Right cardiac atrium (tissue), 5 donors: ENCODE measurements at places on chromosomes 4 and X. TPM values are rescaled to one million over a fixed set of nuclear protein-coding genes. Genes with fewer than 3 reads are reported as not detected.

- DNase-seq: no peak
Measured at GRCh38 chrX:28022371-28022770, 41.1 kb upstream of the DCAF8L1 start.

DNA sequence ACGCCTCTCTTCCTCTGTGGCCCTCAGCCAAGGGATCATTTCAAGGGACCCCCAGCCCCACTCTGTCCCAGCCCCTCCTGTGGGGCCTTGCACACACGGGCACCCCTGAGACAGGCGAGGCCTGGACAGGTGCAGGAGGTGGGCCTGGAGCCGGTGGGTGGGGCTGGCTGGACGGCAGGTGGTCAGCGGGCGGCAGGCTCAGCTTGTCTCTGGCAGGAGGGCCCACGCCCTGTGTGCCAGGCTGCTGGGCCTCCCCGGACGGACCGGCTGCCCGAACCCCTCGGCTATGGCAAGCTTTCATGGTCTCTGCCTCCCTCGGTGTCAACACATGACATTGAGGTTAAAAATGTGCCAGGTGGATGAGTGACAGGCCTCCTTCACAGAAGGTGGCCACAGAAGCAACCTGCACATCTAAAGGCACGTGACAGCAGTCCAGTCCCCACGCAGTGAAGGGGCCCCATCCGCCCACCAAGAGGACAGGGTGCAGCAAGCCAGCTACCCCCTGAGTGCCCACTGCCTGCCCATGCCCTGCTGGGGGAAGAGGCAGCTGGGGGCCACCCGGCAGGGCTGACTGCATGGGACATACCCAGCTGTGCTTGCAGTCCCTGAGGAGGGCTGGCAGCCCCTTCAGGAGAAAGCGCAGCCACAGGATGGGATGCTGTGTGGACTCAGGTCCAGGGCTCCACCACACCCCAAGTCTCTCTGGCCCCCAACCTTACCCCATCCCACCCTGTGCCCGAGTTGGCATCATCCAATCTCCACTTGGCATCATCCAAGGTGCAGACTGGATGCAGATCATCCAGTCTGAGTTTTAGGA lies 109.3 kb downstream of the FAM53A start:
- peak; percentile 28 for DNase-seq

GRCh38 chrX:20151689-20152088 lies 10.1 kb upstream of the EIF1AX start:
- no peak for DNase-seq

- DNase-seq: no peak
Measured at GRCh38 chr4:139603576-139604410, 47.8 kb upstream of the SETD7 start.

- peak; percentile 73 for DNase-seq
Measured at GRCh38 chrX:74521961-74522751, 92.3 kb downstream of the RLIM start.

- DNase-seq: no peak
Measured at GRCh38 chr4:109174224-109174953, 128.1 kb downstream of the COL25A1 start.

- no peak for DNase-seq
Measured at GRCh38 chr4:173748353-173748752, 218.3 kb upstream of the HAND2 start.

Gene PABPC1L2B
- total RNA-seq: not detected

DNA sequence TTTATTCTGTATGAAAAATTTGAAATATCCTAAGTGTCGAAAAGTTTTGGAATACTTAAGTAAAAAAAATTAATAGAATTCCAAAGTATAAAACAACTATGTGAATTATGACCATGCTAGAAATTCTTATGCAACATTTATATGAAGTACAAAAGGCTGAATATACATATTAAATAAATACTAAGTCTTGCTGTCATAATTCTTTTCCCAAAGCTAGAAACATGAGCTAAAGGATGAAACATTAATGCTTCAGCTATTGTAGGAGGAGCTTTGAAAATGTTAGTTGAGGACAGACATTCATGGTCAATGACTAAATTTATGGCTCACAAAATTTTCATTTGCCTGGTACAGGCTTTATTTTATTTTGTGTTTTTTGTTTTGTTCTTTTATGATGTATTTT lies 207.3 kb downstream of the GABRB1 start:
- DNase-seq: no peak

DNA sequence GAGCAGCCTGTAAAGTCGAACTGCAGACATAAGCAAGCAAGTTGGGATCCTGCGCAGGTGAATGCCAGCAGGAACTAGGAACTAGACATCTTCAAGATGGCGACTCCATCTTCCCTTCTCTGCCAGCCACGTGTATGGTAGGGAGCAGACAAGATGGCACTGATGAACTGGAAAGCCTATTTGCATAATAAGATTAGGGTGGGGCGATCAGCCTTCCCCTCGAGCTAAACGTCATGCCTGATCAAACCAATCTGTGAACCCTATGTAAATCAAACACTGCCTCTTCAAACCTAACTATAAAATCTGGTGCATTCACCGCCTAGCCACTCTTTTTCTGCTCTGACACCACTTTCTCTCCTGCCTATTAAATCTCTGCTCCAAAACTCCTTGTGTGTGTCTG lies 28.1 kb upstream of the LGI2 start:
- DNase-seq: no peak

GRCh38 chr4:7596918-7597606 lies 162.3 kb upstream of the PSAPL1 start:
- DNase-seq: no peak

Gene PNMA3
- total RNA-seq: 3.1 TPM

- no peak for DNase-seq
Measured at GRCh38 chr4:78591404-78591803, 39.8 kb downstream of the ANXA3 start.

Gene ATP1B4
- total RNA-seq: 0.25 TPM

Gene GUCY1A1
- total RNA-seq: 82.5 TPM

GRCh38 chr4:53804719-53805118 lies 213.4 kb upstream of the LNX1 start:
- peak; percentile 56 for DNase-seq

Gene CSAG1
- not detected for total RNA-seq

GRCh38 chr4:18767921-18768320 lies 746.4 kb upstream of the LCORL start:
- no peak for DNase-seq

Gene TEX11
- total RNA-seq: 0.09 TPM

DNA sequence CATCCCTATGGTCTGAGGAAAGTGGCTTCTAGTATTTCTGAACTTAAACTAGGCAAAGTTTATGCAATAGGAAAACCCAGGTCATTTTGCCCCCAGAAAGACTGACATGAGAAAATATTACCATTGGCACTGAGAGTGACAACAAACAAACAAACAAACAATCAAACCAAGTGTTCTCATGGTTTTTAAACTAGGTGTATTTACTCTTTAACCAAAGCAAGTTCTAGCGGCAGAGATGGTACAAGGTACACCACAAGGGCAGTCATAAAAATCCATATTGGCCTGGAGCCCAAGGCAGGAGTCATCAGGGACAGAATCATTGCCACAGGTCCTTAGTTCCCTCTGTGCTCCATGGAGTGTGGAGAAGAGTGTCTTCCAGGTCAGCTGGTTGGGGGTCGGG lies 26.0 kb upstream of the ENPEP start:
- DNase-seq: no peak

Gene TKTL1
- 5.5 TPM for total RNA-seq

DNA sequence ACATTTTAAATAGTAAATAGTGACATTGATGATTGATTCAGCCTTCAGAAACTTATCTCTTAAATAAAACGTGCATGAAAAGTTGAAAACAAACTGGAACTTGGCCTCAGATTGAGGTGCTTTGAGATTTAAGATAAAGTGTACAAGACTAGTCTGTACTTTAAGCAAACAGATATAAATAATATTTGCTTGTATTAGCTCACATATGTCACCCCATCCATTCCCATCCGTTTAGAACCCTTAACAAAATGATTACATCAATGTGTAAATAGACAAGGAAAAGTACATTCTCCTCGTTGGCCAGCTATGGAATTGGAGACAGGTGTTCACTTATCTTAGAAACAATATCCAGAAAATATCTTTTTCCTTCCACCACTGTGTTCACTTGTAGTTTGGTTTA lies 130.8 kb downstream of the BANK1 start:
- DNase-seq: no peak

Gene GRID2
- total RNA-seq: 0.71 TPM

DNA sequence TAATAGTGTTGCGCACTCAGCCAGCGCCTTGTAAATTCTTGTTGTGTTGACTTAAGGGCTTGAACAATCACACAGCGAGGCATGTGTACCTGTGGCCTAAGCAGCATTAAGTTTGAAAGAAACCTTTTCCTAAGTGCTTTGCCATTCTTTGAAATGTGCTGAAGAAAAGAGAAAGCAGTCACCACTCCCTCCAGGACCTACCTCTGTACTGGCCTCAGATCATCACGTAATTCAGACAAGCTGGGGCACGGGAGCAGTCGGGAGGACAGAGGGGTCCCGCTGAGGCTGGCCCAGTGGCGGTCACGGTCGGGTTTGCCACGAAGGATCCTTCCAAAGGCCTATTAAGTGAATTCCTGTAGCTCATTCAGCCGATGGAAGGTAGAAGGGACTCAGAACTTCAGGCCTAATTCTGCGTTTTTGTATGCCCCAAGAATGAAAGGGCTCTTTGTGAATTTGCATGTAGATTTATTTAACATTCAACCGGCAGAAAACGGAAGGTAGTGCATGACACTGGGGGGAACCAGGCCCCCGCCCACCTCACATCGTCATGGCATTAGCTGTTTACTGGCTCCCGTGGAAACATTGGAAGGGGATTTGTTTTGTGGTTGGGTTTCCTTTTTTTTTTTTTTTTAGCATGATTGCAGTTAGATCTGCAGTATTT lies 106.3 kb downstream of the TRAPPC11 start:
- peak; percentile 77 for DNase-seq

GRCh38 chr4:143559757-143560147 lies 46.2 kb downstream of the SMARCA5 start:
- DNase-seq: peak; percentile 19

DNA sequence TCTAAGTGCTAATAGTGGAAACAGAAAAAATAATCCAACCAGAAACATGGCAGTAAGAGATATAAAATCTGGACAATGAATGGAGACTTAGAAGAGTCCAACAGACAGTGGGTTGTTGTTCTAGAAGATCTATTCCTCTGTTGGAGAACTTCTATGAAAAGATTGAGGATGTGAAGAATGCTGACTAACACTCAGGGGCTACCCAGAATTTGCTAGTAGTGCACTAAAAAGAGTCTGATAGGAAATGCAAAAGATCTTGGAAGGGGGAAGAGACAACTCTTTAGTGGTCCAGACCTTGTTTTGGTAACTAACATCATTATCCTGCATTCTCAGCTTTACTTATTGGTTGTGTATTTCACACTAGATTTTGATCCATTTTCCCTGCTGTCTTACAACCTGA lies 77.9 kb downstream of the SMARCA1 start:
- DNase-seq: no peak

DNA sequence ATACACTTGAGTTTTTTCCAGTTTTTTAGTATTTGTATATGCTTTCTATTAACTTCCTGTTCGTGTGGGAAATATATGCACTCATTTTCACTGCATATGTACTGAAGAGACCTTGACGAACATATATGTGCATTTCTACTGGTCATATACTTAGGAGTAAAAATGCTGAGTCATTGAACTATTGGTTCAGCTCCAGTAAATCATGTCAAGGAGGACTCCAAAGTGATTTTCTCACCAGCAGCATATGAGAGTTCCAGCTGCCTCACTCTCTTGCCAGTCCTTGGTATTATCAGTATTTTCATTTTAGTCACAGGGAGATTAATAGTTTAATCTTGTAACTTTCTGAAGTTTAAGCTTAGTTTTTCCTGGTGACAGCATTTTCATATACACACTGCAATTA lies 2750.2 kb downstream of the ARAP2 start:
- no peak for DNase-seq

DNA sequence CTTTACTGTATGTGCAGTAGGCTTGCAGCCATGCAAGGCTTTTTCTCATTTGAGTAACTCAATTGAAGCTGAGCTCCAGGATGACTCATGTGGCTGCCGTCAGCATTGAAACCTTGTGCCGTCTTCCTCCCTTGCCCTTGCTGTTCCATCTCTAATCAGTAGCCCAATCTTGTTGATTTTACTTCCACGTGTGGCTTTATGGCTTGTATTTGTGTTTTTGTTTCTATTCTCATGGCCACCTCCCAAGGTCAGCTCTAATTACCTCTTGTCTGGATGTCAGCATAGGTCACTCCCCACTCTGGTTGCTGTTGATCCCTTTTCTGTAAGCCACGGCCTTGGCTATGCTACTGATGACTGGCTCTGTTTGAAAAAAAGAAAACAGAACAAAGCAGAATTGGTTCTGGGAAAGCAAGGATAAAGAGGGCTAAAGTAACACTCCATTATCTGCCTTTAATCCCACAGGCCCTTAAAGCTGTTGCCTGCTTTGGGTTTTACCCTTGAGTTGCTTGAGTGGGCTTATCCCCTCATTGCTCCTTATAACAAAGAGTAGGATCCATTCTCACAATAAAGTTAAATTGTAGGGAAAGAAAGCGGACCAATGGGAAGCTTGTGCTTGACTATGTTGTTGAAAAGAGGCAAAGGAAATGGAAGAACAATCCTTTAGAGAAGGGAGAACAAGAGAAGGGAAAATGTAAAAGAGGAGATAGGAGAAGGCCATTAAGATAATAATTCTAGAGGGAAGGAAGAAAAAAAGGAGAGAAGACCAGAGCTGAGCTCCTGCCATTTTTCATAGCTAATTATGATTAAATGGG lies 173.9 kb upstream of the PGRMC2 start:
- no peak for DNase-seq

GRCh38 chrX:65745427-65745826 lies 78.0 kb downstream of the MSN start:
- DNase-seq: no peak

Gene RNF128
- 0.25 TPM for total RNA-seq

- DNase-seq: no peak
Measured at GRCh38 chr4:89491761-89492160, 184.2 kb upstream of the GPRIN3 start.

Gene ADAMTS3
- total RNA-seq: 2.4 TPM

DNA sequence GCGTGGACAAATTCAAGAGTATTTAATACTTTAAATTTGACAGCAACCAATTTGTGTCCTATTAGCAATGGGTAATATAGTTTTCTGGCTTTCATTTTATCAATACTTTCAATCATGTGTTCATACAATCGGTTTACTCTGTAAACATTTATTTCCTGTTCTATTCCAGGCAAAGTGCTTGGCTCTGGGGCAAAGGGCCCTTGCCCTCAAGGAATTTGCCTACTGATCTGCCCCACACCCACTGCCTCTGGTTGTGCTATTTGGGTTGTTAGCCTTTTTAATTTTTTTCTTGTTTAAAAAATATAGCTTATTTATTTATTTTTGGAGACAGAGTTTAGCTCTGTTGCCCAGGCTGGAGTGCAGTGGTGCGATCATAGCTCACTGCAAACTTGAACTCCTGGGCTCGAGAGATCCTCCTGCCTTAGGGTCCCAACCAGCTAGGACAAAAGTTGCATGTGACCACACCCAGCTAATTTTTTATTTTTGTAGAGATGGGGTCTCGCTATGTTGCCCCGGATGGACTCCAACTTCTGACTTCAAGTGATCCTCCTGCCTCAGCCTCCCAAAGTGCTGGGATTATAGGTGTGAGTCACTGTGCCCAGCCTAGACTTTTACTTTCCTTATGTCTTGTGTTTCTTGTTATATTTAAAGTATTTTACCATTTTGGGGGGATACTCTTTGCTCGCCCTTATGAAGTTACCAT lies 30.7 kb upstream of the CBR4 start:
- DNase-seq: no peak
